Fibroblast of the aortic adventitia (primary cell): ENCODE measurements at places on chromosomes 2 and 18. TPM values are rescaled to one million over a fixed set of nuclear protein-coding genes. Genes with fewer than 3 reads are reported as not detected.

Gene SP140
- 0.09 and 0.41 TPM in 2 replicates for total RNA-seq

Gene EIF2B4
- 28.5 and 29.7 TPM in 2 replicates for total RNA-seq

- no peak for DNase-seq
Observed at GRCh38 chr2:169042856-169043255, 11.7 kb upstream of the ABCB11 start.

- peak; percentile 80 for DNase-seq
Observed at GRCh38 chr18:9000733-9001132, 101.8 kb upstream of the NDUFV2 start.

GRCh38 chr2:229437467-229437866, 166.4 kb upstream of the PID1 start:
- DNase-seq = no peak

- no peak for DNase-seq
Observed at GRCh38 chr2:46643951-46644350, 164.6 kb downstream of the TMEM247 start.

DNA sequence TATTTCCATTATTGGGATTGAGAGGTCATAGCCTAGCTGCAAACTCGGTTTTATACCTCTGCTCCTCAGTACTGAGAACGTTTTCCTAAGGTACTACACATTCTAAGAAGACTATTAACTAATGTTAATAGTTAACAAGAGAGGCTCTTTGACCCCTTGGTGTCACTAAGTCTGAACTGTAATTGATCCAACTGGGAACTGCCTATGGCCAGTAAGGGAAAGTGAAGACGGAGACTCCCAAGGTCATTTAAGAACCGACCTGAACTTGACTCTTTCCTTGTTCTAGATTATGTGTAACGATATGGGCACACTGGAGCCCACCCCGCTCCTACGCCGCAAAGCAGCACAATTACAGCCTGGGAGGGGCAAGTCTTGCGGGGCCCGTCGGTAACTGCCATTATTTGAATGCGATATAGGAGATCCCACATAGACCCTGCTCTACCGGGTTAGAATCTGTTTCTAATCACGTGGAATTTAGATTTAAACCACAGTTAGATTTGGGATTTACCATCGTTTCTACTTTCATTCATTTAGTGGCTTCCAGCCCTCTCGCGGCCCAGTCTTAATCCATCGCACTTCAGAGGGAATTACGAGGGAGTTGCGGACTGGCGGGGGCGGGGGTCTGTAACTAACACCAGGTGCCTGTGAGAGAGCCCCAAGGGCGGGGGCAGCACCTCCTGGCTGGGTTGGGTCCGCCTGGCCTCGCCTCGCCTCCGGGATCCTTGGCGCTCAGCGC, 84.1 kb upstream of the EPB41L3 start:
- no peak for DNase-seq
